ENCODE measurements at places on chromosomes 16 and 17. TPM values are rescaled to one million over a fixed set of nuclear protein-coding genes. Genes with fewer than 3 reads are reported as not detected.

DNA sequence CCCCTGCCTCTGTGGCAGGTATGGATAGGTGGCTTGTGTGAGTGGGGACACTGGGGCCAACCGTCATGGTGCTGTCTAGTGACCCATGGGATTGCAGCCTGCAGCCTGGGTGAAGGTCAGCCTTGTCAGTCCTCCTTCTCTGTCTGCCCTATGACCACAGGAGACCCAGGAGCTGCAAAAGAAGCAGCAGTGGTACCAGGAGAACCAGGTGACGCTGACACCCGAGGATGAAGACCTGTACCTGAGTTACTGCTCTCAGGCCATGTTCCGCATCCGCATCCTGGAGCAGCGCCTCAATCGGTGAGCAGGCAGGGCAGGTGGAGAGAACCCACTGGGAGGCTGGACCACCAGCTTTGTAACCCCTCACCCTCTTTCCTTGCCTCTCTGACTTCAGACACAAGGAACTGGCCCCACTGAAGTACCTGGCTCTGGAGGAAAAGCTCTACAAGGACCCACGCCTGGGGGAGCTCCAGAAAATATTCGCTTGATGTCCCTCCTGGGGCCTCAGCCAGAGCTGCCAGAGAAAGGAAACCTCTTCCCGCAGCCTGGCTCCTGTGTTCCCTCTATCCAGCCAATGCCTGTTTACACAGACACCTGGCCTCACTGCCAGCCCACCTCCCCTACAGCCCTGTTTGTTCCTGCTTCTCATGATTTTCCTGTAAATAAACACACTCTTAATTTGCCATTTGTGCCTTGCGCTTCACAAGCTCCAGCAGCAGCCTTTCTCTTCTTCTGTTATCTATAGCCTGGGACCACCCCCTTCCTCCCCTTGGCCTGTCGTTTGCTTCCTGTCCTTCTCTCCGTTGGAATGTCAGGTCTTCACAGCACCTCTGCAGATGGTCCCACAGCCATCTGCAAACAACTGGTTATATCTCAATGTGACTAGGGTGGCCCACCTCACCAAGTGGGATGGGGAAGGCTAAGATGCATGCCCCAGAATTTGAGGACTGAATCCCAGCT, 4.5 kb upstream of the KATNB1 start:
- no peaks in the 10 kb centered on the region for H3K36me3 ChIP-seq
- peaks cover 10% of the 10 kb centered on the region for H3K4me1 ChIP-seq
- DNase-seq, result no peak
- H3K4me3 ChIP-seq, result no peak overlapping the region

GRCh38 chr17:82300707-82301270, 16.6 kb downstream of the CD7 start:
- DNase-seq, result no peak
- peaks cover 11% of the 10 kb centered on the region for H3K4me1 ChIP-seq
- H3K27me3 ChIP-seq, result no peaks in the 10 kb centered on the region
- no peak overlapping the region for H3K4me3 ChIP-seq
- no peak overlapping the region for H3K27ac ChIP-seq

- no peaks in the 10 kb centered on the region for H3K36me3 ChIP-seq
- no peaks in the 10 kb centered on the region for H3K27me3 ChIP-seq
- no peaks in the 10 kb centered on the region for H3K4me1 ChIP-seq
- no peak overlapping the region for H3K27ac ChIP-seq
- no peak overlapping the region for H3K4me3 ChIP-seq
These were observed 52.7 kb upstream of the CNEP1R1 start for GRCh38 chr16:49972280-49972679.

DNA sequence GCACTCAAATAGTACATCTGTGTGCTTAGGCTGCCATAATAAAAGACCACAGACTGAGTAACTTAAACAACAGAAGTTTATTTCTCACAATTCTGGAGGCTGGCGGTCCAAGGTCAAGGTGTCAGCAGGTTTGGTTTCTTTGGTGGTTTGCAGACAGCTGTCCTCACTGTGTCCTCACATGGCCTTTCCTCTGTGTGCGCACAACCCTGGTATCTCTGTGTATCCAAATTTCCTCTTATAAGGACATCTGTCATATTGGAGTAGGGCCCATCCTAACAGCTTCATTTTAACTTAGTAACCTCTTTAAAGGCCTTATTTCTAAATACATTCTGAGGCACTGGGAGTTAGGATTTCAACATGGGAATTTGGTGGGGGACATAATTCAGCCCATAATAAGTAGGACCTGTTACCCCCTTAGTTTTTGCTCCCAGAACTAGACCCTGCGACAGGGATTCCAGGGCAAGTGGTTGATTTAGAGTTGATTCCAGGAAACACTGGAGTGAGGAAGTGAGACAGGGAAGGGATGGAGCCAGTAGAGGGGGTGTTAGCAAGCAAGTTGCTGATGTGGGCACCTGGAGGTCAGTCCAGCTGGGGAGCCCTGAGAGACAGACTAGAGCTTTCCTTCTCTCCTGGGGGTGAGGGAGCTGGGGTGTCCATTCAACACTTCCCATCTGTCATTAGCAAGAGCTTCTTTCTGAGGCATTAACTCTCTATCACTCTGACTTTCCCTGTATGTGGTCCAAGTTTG, 10.9 kb upstream of the ALKBH5 start:
- H3K27ac ChIP-seq, result no peak overlapping the region
- H3K27me3 ChIP-seq, result no peaks in the 10 kb centered on the region
- no peak overlapping the region for H3K4me3 ChIP-seq
- H3K4me1 ChIP-seq, result no peaks in the 10 kb centered on the region
- no peak for DNase-seq

DNA sequence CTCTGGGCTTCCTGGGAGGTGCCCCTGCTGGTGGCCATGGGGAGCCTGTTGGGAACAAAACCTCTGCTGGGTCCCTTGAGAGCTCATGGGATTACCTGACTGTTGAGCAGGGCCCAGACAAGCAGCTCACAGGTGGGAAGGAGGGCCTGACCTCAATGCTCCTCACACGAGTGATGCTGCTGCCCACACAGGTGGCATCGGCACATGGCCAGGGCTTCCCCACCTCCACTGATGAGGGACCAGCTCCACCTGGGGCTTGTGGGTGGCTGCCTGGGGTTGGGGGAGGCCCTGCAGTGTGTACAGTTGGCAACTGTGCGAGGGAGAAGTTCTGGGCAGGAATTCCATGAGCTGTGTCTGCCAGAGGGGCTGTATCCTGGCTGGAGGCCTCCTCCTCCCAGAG, 87.8 kb upstream of the NLRP1 start:
- no peak overlapping the region for H3K27ac ChIP-seq
- H3K27me3 ChIP-seq, result no peaks in the 10 kb centered on the region
- no peak for DNase-seq

- H3K27me3 ChIP-seq, result peaks cover 10% of the 10 kb centered on the region
- H3K27ac ChIP-seq, result no peak overlapping the region
- no peak overlapping the region for H3K4me3 ChIP-seq
- H3K4me1 ChIP-seq, result peaks cover 9% of the 10 kb centered on the region
These were observed 855 bp downstream of the SLC22A31 start for GRCh38 chr16:89199241-89200123.

GRCh38 chr17:8965394-8966168, at the start of gene PIK3R5:
TSS of gene PIK3R5 (minus strand) at chr17:8965707. CDS start at chr17:8911494, 54,213 bp downstream.
- H3K27ac ChIP-seq, result peak within 1 kb of the TSS; percentile 67
- no peak for DNase-seq
- peaks cover 5% of the 10 kb centered on the region for H3K27me3 ChIP-seq
- peak within 1 kb of the TSS; percentile 69 for H3K4me3 ChIP-seq
- H3K36me3 ChIP-seq, result no peaks in the 10 kb centered on the region

- no peak overlapping the region for H3K4me3 ChIP-seq
- no peak overlapping the region for H3K27ac ChIP-seq
- H3K36me3 ChIP-seq, result peaks cover 12% of the 10 kb centered on the region
- no peak for DNase-seq
- H3K27me3 ChIP-seq, result no peaks in the 10 kb centered on the region
These were observed 65.1 kb upstream of the HAS3 start for GRCh38 chr16:69040144-69040909.

The GPR142 gene
- not detected for total RNA-seq

All from thoracic aorta (tissue), 2 donors.